ENCODE measurements at places on chromosomes 3 and 15.

GRCh38 chr15:89329329-89330084 lies 5.1 kb downstream of the POLG start:
- no peak for DNase-seq

DNA sequence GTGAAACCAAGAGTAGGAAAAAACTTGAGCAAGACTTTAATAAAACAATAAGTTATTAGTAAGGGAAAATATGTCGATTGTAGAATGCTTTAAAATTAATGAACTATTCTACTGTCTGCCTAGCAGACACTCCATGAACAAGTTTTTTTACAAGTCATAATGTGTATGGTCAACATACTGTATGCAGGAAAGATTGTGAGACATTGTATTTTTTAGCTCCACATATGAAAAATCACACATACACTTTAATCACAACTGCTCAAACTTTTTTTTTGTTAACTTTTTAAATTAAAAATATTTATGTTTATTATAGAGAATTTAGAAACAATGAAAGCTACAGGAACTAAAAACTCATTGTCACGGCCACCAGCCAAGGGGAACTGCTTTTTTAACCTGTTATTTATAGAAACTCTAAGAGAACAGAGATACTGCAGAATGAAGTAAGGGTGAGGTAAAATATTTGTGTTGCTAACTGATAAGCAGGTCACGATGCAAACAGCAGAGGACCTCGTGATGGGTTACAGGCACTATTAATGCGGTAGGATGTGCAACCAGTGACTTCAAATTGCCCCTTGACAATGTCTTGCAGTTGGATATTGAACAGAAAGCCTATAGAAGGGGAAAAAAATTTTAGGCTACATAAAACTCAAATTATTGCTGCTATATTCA lies 53.0 kb downstream of the THSD4 start:
- DNase-seq, result no peak

- no peak for DNase-seq
These were observed 49.6 kb downstream of the FRMD5 start for GRCh38 chr15:44145495-44145894.

GRCh38 chr15:51083641-51084166 lies 11.0 kb downstream of the TNFAIP8L3 start:
- DNase-seq, result no peak

DNA sequence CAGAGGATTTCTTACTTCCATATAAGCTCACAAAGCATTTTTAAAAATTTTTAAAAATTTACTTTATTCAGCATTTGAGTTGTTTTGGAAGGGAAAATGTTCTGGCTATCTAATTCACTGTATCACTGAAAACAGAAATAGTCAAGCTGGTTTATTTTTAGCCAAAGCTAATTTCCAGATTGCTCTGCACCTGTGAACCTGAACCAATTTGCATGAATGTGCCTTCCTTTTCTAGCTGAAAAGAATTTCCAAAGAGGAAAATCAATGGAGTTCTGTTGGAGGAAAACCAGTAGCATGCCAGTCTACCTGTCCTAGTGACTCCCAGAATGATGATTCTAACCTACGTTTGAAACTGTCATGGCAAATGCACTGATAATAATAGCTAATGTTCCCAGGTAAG lies 134.2 kb upstream of the LIPC start:
- no peak for DNase-seq

GRCh38 chr3:42503251-42503924 lies 945 bp downstream of the VIPR1 start:
- no peak for DNase-seq
